Progenitor cell of endocrine pancreas (in vitro differentiated cells): ENCODE measurements at places on chromosomes 7 and 10. TPM values are rescaled to one million over a fixed set of nuclear protein-coding genes. Genes with fewer than 3 reads are reported as not detected.

- H3K36me3 ChIP-seq: no peaks in the 10 kb centered on the region
- DNase-seq: no peak
- no peak overlapping the region for H3K4me3 ChIP-seq
- H3K27ac ChIP-seq: no peak overlapping the region
- peaks cover 26% of the 10 kb centered on the region for H3K27me3 ChIP-seq
- peaks cover 4% of the 10 kb centered on the region for H3K4me1 ChIP-seq
These were observed 17.5 kb upstream of the KIF20B start for GRCh38 chr10:89683883-89684282.

The LRRD1 gene
- total RNA-seq: 0.31 and 0.34 TPM in 2 replicates

The FAM237B gene
- not detected in 2 replicates for total RNA-seq

The OR6B1 gene
- total RNA-seq: not detected in 2 replicates

The AKR1B15 gene
- not detected in 2 replicates for total RNA-seq

DNA sequence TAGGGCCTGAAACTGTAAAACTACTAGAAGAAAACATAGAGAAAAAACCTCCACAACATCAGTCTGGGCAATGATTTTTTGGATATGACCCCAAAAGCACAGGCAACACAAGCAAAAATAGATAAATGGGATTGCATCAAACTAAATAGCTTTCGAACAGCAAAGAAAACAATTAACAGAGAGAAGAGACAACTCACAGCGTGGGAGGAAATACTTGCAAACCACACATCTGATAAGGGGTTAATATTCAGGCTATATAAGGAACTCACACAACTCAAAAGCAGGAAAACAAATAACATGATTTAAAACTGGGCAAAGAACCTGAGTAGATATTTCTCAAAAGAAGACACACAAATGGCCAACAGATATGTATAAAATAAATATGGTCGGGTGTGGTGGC lies 7.7 kb upstream of the GSTK1 start:
- DNase-seq: no peak
- no peak overlapping the region for H3K27ac ChIP-seq
- H3K36me3 ChIP-seq: peaks cover 2% of the 10 kb centered on the region
- no peaks in the 10 kb centered on the region for H3K27me3 ChIP-seq
- peaks cover 3% of the 10 kb centered on the region for H3K4me1 ChIP-seq

The GBX1 gene
- total RNA-seq: 2.0 and 2.1 TPM in 2 replicates

GRCh38 chr10:70435241-70436085 lies 6.0 kb downstream of the NODAL start:
- H3K27ac ChIP-seq: no peak overlapping the region
- no peak overlapping the region for H3K4me3 ChIP-seq
- peaks cover 35% of the 10 kb centered on the region for H3K27me3 ChIP-seq
- peaks cover 17% of the 10 kb centered on the region for H3K4me1 ChIP-seq

DNA sequence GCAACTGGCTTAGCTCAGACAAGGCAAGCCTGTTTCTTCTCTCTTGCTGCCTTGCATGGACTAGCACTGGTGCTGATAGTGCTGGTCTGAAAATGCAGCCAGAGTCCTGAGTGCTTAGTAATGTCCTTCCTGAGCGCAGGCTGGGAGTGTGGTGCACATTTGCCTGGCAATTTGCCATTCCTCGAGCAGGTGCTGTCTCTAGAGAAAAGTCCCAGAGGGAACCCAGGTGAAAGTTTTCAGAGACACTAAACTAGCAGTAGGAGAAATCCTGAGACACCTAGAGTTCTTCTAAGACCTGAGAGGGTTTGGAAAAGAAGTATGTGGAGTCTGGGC lies 1.9 kb downstream of the SFTPD start:
- no peak overlapping the region for H3K4me3 ChIP-seq
- H3K36me3 ChIP-seq: no peaks in the 10 kb centered on the region
- peaks cover 33% of the 10 kb centered on the region for H3K27me3 ChIP-seq
- no peak for DNase-seq

The AGAP9 gene
- 20.3 and 21.7 TPM in 2 replicates for total RNA-seq

DNA sequence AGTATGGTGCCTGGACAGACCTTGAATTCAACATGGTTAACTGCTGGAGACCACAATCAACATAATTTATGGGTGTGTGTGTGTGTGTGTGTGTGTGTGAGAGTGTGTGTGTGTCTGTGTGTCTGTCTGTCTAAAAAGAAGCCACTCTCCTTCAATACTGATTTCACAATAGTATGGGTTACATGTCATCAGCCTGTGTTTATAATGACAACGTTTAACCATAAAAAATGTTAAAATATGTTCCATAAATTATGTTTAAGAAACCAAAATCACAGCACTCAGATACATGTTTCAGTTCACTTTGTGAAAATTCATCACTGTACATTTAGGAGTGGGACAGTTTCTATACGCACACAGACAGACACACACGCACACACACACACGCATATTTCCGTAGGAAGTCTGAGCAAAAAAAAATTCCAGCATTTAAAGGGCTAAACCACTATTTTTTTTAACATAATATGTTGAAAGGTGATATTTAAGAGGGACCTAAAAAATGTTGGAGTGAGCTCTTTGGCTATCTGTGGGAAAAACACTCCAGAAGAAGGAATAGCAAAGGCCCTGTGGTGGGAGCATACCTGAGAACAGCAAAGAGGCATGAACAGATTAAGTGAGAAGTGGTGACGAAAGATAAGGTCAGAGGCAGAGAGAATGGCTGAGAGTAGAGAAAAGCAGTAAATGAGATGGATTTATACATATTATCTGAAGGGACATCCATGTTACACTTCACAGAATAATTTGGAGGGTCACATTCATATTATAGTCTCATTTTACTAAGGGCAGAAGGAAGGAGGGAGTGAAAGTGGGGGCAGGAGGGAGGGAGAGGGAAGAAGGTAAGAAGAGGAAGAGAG lies 10.9 kb downstream of the PDZD8 start:
- no peak overlapping the region for H3K4me3 ChIP-seq
- peaks cover 63% of the 10 kb centered on the region for H3K4me1 ChIP-seq
- H3K36me3 ChIP-seq: no peaks in the 10 kb centered on the region
- H3K27ac ChIP-seq: no peak overlapping the region
- DNase-seq: no peak

- no peak overlapping the region for H3K4me3 ChIP-seq
- H3K4me1 ChIP-seq: no peaks in the 10 kb centered on the region
- H3K27me3 ChIP-seq: no peaks in the 10 kb centered on the region
- H3K27ac ChIP-seq: no peak overlapping the region
These were observed 845.6 kb upstream of the AUTS2 start for GRCh38 chr7:68752485-68753178.

The C10orf105 gene
- total RNA-seq: 0.07 TPM in 1 of 2 replicates, not detected in the other

GRCh38 chr10:47348138-47348651 lies at the start of gene RBP3:
Gene RBP3, plus strand, starts transcription at chr10:47348363. Its CDS starts 122 bp downstream, at chr10:47348485.
- H3K27me3 ChIP-seq: peaks cover 21% of the 10 kb centered on the region
- no peak within 1 kb of the TSS for H3K4me3 ChIP-seq
- no peaks in the 10 kb centered on the region for H3K36me3 ChIP-seq
- H3K4me1 ChIP-seq: peaks cover 2% of the 10 kb centered on the region
- no peak within 1 kb of the TSS for H3K27ac ChIP-seq
- DNase-seq: no peak

DNA sequence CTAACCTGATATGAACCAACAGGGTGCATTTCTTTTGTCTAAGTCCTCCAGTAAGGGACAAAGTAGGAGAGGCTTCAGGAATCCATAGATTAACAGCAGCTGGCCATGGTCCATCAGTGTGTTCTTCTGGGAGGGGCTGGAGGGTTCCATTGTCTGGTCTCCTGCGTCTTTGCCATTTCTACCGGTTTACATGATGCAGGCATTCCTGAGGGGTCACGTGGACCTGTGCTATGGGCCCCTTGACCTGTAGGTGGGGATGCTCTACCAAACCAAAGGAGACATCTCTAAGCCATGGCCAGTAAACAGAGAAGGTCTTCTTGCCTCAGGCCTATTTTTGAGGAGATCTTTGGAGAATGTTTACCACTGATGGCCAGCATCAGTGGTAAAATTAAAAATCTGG lies 28.7 kb upstream of the HABP2 start:
- no peak overlapping the region for H3K4me3 ChIP-seq
- H3K27me3 ChIP-seq: no peaks in the 10 kb centered on the region
- no peaks in the 10 kb centered on the region for H3K36me3 ChIP-seq
- no peak overlapping the region for H3K27ac ChIP-seq
- no peak for DNase-seq

- H3K4me1 ChIP-seq: peaks cover 16% of the 10 kb centered on the region
- peaks cover 45% of the 10 kb centered on the region for H3K27me3 ChIP-seq
- H3K4me3 ChIP-seq: no peak overlapping the region
- DNase-seq: no peak
These were observed 227.7 kb downstream of the KCNMA1 start for GRCh38 chr10:77409697-77410471.

DNA sequence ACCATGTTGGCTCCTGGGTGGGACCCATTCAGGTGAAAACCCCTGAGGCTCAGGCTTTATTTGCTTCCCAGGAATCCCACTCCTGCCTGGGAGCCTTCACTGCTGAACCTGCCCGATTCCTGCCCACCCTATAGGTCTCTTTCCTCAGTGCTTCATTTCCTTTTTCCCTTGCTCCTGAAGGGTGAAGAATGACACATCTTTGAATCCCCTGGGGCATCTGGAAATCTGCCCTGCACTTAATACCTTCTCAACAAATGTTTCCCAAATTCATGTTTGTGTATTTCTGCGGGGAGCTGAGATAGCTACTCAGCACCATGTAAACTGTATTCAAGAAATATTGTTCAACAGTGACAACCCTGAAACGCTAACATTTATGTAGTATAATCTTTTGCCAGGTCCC lies 10.3 kb upstream of the PCBD1 start:
- H3K27me3 ChIP-seq: peaks cover 20% of the 10 kb centered on the region
- H3K36me3 ChIP-seq: no peaks in the 10 kb centered on the region
- H3K4me3 ChIP-seq: no peak overlapping the region
- peaks cover 2% of the 10 kb centered on the region for H3K4me1 ChIP-seq
- no peak for DNase-seq
- H3K27ac ChIP-seq: no peak overlapping the region

GRCh38 chr10:78689584-78689935 lies 379.2 kb upstream of the ZMIZ1 start:
- H3K27me3 ChIP-seq: peaks cover 3% of the 10 kb centered on the region
- no peak for DNase-seq
- H3K27ac ChIP-seq: no peak overlapping the region
- peaks cover 14% of the 10 kb centered on the region for H3K4me1 ChIP-seq

DNA sequence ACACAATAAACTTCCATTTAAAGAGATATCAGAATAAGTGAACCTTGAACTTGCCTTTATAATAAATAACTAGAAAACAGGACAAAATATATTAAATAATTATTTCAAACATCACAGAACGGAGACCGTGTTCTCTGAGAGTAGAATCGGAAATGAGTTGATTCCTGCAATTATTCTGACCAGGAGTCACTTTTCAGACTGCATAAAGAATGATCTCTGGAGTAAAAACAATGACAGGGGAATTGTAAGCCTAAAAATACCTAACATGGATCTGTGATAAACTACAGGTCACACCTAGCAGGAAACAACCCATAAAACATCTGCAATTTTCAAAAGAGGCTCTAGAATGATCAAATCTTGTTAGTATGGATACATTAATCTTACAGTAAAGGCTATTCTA lies 577.5 kb upstream of the SORCS1 start:
- H3K36me3 ChIP-seq: no peaks in the 10 kb centered on the region
- H3K27me3 ChIP-seq: no peaks in the 10 kb centered on the region
- no peak overlapping the region for H3K27ac ChIP-seq
- H3K4me1 ChIP-seq: peaks cover 3% of the 10 kb centered on the region
- no peak for DNase-seq
- no peak overlapping the region for H3K4me3 ChIP-seq

The TCERG1L gene
- total RNA-seq: 0.51 and 0.53 TPM in 2 replicates

- H3K4me1 ChIP-seq: no peaks in the 10 kb centered on the region
- no peaks in the 10 kb centered on the region for H3K36me3 ChIP-seq
- peaks cover 11% of the 10 kb centered on the region for H3K27me3 ChIP-seq
These were observed 156.5 kb upstream of the CHST15 start for GRCh38 chr10:124249812-124250432.
